SK-MEL-5 (cell line): ENCODE measurements at places on chromosomes 6 and 20. TPM values are rescaled to one million over a fixed set of nuclear protein-coding genes. Genes with fewer than 3 reads are reported as not detected.

- DNase-seq, result no peak
These were observed 213.0 kb upstream of the CITED2 start for GRCh38 chr6:139587469-139587868.

GRCh38 chr20:38001173-38001875, 31.9 kb downstream of the TTI1 start:
- DNase-seq, result no peak

DNA sequence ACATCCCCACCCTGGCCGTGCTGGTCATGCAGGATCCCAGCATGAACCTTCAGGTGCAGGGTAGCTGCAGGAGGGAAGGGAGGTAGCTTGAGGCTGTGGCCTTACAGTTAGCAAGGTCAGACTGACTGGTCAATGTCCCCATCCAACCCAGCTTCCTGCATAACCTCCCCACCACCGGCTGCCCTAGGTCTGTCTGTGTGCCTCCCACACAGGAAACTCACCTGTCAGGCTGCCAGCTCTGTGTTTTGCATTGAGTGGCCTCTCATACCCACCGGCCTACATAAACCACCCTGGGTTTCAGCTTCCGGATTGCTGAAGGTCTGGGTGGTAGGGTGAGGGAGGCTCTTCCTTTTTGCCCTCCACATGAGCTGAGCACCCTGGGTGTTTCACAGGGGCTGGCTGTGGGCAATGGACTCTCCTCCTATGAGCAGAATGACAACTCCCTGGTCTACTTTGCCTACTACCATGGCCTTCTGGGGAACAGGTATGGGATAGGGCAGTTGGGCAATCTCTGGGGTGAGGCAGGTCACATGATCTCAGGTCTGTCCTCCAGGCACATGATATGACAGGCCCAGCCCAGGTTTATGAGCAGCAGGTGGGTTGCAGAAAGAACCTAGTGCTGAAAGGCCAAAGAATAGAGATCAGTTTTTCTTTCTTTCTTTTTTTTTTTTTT, 1.8 kb downstream of the CTSA start:
- DNase-seq, result no peak

DNA sequence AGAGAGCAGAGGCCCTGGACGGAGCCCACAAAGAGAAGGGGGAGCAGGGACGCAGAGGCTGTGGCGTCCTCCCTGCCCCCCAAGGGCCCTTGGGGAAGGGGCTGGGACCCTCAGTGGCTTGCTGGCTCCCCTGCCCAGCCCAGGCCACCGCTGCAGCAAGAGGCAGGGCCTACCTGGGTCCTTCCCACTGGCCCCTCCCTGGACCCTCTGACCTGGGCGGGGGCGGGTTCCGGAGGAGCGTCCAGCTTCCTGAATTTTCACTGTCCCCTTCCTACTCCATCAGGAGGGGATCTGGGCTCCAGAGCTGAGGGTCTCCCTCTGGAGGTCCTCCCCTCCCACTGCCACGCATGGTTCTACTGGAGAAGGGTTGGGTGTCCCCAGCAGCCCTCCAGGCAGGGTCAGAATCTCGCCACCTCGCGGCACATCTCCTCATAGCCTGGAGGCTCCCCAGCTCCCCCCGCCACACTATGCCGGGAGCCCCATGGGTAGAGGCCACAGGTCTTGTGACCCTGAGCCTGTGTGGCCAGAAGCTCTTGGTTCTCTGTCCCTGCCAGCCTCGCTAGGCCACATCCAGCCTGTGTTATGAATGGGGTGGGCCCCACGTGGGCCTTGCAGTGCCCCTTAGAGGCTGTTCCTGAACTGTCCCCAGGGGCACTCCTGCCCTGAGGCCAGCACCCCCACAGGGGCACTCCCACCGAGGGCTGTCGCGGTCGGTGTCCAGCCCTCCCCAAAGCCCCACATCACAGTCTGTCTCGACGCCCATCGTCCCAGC, 1.0 kb upstream of the SOX18 start:
- no peak for DNase-seq

DNA sequence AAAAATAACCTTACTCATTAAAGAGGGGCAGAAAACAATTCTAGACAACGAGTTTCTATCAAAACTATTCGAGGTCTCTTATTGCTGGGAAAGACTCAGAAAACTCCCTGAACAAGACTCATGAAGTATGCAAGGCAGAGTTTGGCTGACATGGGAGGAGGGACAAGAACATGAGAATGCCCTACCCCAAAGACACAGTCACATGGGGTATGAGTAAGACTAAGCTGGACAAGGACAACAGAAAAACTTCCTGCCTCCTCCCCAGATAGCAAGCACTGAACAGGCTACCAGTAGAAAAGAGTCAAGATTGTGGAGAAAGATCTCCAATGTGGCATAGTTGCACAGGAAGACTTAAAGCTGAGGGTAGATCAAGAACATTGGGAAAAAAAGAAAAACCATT, 39.7 kb upstream of the PHIP start:
- peak; percentile 27 for DNase-seq

GRCh38 chr6:26483727-26484126, 16.4 kb upstream of the BTN1A1 start:
- no peak for DNase-seq

GRCh38 chr6:3299221-3299620, 40.5 kb downstream of the PSMG4 start:
- no peak for DNase-seq

GRCh38 chr6:36180126-36180525, 16.4 kb upstream of the BRPF3 start:
- DNase-seq, result no peak

DNA sequence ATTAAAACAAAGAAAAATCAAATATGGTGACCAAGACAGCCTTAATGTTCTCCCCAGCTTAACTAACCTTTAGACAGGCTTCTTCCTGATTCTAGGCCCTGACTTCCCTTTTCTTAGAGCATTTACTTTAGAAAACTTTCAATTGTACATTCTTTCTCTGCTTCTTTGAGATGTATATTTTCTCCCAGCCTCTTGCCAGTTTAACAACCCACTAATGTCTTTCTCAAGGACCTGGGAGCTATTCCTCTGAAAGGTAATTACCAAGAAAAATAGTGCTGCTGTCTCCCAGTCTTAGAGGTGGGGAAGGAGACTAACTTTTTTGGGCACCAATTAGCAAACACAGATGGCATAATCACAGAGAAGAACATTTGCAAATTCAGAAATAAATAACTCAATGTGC, 62.8 kb upstream of the KCNQ5 start:
- no peak for DNase-seq

PPIL6 gene
- 1.2 and 1.4 TPM in 2 replicates for total RNA-seq

THBD gene
- not detected in 2 replicates for total RNA-seq

DNA sequence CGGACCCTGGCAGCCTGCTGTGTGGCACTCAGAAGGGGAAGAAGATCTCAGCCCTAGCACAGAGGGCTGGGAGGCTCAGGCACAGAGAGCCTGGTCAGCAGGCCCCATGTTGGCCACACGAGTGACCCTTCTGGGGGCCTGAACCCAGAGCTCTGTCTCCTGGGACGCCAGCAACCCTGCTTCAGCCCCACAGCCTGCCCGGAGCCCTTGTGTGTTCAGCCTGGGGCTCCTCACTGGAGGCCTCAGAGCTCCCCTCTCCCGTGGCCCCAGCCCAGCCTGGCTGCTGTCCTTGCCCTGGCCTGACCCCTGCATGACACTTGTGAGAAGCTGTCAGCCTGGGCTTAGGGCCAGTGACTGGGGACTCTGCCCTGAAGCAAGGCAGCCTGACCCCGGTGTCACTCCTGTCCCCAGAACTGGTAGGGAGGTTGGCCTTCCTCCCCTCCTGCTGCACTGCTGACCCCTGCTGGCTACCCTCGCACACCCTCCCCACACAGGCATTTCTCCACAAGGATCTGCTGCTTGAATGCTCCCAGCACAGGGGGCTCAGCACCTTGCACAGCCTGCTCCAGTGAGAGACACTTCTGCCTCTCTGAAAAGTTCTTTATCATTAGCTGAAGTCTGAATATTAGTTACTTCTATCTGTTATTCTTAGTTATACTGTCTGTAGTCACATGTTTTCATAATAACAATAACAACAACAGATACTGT, 15.4 kb upstream of the IP6K3 start:
- DNase-seq, result peak; percentile 60

SLC12A5 gene
- total RNA-seq, result 0.74 and 1.5 TPM in 2 replicates

DNA sequence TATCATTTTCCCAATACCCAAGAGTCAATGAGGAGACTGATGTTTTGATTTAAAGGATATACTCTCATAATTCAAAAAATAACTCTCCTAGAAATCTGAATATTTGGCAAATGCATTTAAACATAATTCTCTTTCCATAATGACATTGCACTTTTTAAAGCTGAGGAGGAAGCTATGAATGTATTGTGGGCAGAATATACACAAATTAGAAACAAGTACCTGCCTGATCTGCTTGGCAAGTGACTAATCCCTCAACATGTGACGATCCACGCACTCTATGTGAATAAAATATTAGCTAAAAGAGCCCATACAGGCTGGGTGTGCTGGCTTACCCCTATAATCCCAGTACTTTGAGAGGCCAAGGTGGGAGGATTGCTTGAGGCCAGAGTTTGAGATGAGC, 88.3 kb upstream of the CCDC28A start:
- DNase-seq, result peak; percentile 64

GRCh38 chr6:71419217-71420094, 130.8 kb downstream of the OGFRL1 start:
- peak; percentile 36 for DNase-seq

DNA sequence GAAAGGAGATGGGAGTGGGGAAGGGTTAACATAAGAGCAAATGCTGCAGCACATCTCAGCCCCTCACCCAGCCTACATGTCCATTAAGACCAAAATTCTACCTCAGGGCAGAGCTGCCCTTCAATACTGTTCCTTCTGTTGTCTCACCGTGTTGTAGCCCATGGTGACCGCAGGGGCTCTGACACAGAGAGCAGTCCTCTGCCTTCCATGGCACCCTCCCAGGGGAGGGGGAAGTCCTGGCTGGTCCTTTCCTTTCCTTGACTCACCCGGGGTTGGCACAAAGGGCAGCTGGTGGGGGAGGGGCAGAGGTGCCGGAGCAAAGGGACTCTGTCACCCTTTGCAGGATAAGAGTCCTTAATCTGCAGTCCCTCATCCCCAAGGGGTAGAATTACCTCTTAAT, 15.2 kb downstream of the NKX2-2 start:
- peak; percentile 16 for DNase-seq

DNA sequence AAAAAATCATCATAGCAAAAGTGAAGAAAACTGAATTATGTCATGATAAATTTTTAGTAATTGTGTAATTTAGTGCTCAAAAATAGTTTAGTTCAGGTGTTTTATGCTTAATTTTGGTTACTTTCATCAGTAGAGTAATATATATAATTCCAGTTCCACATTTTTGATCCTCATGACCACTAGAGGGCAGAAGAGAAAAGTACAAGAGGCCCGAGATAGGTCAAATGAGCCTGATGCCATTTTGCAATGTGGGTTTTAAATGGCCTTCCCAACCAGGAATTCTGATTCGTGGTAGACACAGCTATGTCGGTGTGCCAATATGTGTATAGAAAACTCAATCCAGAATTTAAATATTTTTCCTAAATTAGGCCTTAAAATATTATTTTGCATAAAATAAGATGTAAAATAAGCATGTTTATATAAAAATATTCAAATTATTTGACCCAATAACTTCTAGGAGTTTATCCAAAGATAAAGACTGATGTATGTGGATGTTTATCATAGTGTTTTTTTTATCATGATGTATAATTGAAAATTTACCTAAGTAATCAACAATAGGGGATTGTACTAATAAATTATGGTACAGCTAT, 159.7 kb upstream of the RPS6KA2 start:
- peak; percentile 83 for DNase-seq

- DNase-seq, result no peak
These were observed 117.3 kb downstream of the MAP3K4 start for GRCh38 chr6:161108916-161109315.

GRCh38 chr6:39952167-39952566, 17.9 kb upstream of the MOCS1 start:
- DNase-seq, result no peak

DNA sequence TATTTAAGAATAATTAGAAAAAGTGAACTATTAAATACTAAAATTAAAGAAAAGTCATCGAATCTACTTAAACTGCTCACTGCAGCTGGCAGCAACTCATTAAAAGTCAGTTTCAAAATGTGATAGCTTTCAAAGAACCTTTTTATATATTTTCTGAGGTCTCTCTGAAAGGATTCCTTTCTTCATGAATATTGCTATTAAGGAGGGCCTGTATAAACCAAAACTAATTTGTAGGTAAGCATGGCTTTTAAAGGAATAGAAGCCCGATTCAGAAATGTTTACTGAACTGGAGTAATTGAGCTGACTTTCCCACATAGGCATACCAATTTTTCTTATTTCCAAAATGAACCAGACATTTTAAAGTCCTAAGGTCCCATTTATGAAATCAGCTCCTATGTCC, 41.2 kb upstream of the ENPP1 start:
- peak; percentile 65 for DNase-seq

GRCh38 chr20:22582386-22582963, 1.9 kb downstream of the FOXA2 start:
- DNase-seq, result no peak

GRCh38 chr6:63864671-63865318, 229.2 kb downstream of the PHF3 start:
- no peak for DNase-seq

FOXQ1 gene
- total RNA-seq, result not detected in 2 replicates

DNA sequence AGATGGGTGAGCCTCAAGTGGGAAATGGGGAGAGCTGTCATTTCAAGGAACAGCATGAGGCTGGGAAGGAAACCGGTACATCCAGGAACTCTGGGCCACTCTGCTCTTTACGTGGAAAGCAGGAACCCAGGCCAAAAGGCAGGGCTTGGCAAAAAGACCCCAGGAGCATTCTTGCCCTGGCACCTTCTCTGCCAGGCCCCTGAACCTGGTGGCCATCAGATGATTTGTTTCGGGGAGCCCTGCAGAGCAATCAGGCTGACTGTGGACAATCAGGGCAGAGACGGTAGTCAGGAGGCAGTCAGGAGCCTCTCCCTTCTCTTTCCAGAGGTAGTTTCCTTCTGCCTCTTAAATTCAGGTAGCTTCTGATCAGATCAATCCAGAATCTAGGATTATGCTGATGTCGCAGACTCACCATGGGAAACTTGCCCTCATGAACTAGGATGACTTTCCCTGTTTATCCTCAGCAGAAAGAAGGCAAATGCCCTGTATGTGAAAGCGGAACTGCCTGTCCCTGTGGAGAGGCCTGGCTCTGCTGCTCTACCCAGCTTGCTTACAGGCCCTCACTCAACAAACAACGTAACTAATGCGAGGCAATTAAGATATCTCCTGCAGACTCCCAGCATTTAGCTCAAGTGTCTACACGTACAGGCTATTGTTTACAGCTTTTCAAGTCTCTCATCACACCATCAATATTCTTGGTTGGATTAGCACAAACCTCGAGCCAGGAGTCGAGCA, 36.6 kb downstream of the EZR start:
- no peak for DNase-seq

CRISP3 gene
- not detected in 2 replicates for total RNA-seq
